ENCODE measurements at places on chromosomes 6 and 20. TPM values are rescaled to one million over a fixed set of nuclear protein-coding genes. Genes with fewer than 3 reads are reported as not detected.

The SPATS1 gene
- total RNA-seq = not detected

The L3MBTL1 gene
- total RNA-seq = 5.5 TPM

The JPH2 gene
- total RNA-seq = 78.3 TPM

The SIGLEC1 gene
- 23.9 TPM for total RNA-seq

The DEFB116 gene
- total RNA-seq = not detected

The LY6G6D gene
- total RNA-seq = not detected

The ATP9A gene
- total RNA-seq = 27.6 TPM

The SYCP2 gene
- total RNA-seq = 2.2 TPM

The ADAT2 gene
- 2.9 TPM for total RNA-seq

The ID1 gene
- total RNA-seq = 103 TPM

The PTCHD4 gene
- total RNA-seq = 0.86 TPM

The GRM4 gene
- not detected for total RNA-seq

The LRRC73 gene
- total RNA-seq = 0.50 TPM

The CCDC167 gene
- 28.7 TPM for total RNA-seq

The PTPRA gene
- total RNA-seq = 35.4 TPM

The PTPRK gene
- 29.6 TPM for total RNA-seq

The IRF4 gene
- 0.65 TPM for total RNA-seq

The DDX43 gene
- total RNA-seq = 0.86 TPM

The IGF2R gene
- 50.1 TPM for total RNA-seq

The RIPPLY2 gene
- not detected for total RNA-seq

The EIF6 gene
- 59.7 TPM for total RNA-seq

The OR2H2 gene
- total RNA-seq = not detected

The LY6G6F gene
- not detected for total RNA-seq

The COL11A2 gene
- 0.94 TPM for total RNA-seq

The SEL1L2 gene
- 0.91 TPM for total RNA-seq

The TENT5A gene
- total RNA-seq = 30.0 TPM

The PRRT1 gene
- total RNA-seq = 0.77 TPM

The ELOVL4 gene
- 0.58 TPM for total RNA-seq

The SCAND1 gene
- 52.2 TPM for total RNA-seq

The BTN1A1 gene
- not detected for total RNA-seq

The DZANK1 gene
- 0.92 TPM for total RNA-seq

The SLC22A16 gene
- total RNA-seq = not detected

The BPIFB2 gene
- total RNA-seq = not detected

The ADGB gene
- total RNA-seq = not detected
